ENCODE measurements at places on chromosomes 16 and 17. TPM values are rescaled to one million over a fixed set of nuclear protein-coding genes. Genes with fewer than 3 reads are reported as not detected.

GRCh38 chr16:2766430-2767139 lies 10.5 kb downstream of the ELOB start:
- no peak for DNase-seq

DNA sequence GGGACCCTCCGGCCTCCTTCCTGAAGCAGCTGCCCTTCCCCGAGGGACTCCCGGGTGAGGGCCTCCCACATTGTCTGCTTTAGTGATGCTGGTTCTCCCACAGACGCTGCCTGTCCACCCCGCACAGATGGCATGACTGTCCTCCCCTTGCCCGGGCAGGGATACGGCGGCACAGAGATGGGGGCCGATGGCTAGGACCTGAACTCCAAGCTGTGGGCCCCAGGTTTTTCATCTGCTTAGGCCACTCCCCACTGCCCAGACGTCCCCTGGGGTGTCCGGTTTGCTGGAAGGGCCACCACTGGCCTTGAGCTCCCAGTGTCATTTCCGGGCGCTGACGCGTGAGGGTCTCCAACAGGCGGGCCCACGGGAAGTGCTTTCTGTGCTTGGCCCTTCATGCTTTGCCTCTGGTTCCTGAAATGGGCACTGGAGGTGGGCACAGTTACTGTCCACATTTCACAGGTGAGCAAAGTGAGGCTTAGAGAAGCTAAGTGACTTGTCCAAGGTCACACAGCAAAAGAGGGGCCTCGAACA lies 87.4 kb upstream of the CBX4 start:
- no peak for DNase-seq

GRCh38 chr17:18194394-18194793 lies 10.8 kb downstream of the ALKBH5 start:
- DNase-seq = no peak

GRCh38 chr16:10090816-10091215 lies 91.4 kb downstream of the GRIN2A start:
- DNase-seq = no peak

DNA sequence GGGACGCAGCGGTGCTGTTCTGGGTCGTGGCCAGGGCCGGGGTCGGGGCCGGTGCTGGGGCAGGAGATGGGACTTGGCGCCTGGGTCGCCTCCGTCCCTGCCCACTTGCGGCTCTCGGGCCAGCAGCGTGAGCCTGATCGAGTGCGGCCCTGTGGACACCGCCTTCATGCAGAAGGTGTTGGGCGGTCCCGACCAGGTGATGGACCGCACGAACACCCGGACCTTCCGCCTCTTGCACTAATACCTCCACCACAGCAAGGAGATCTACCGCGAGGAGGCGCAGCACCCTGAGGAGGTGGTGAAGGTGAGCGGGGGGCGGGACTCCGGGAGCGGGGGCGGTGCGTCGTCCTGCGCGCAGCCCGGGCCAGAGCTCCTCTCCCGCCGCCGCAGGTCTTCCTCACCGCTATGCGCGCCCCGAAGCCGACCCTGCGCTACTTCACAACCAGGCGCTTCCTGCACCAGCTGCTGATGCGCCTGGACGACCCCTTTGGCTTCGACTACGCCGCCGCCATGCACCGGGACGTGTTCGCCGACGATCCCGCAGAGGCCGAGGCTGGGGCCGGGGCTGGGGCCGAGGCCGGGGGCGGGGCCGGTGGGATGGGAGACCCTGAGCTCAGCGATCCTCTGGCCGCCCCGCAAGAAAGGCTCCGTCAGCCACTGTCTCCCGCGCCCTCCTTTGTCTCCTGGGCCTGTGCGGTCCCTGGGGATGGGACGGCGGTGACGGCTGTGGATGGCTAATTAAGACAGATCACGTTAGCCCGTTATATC lies 4.5 kb upstream of the HSD17B1 start:
- peak; percentile 91 for DNase-seq

DNA sequence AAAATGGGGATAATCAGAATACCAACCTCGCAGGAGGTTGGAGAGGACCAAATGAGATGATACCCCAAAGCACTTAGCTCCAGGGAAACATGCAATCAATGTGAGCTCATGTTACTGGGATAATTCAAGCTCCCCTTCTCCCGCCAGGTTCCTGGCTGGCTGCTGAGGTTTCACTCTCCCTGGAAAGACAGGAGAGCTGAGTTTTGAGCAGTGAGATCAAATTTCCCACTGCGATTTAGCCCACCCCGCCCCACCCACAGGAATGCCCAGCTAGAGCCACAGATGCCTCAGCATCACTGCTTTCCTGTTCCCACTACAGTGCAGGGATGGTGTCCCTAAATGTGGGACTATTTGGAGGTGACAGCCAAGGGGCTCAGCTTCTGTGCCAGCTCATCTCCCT lies 56.7 kb downstream of the ZNF423 start:
- no peak for DNase-seq

DNA sequence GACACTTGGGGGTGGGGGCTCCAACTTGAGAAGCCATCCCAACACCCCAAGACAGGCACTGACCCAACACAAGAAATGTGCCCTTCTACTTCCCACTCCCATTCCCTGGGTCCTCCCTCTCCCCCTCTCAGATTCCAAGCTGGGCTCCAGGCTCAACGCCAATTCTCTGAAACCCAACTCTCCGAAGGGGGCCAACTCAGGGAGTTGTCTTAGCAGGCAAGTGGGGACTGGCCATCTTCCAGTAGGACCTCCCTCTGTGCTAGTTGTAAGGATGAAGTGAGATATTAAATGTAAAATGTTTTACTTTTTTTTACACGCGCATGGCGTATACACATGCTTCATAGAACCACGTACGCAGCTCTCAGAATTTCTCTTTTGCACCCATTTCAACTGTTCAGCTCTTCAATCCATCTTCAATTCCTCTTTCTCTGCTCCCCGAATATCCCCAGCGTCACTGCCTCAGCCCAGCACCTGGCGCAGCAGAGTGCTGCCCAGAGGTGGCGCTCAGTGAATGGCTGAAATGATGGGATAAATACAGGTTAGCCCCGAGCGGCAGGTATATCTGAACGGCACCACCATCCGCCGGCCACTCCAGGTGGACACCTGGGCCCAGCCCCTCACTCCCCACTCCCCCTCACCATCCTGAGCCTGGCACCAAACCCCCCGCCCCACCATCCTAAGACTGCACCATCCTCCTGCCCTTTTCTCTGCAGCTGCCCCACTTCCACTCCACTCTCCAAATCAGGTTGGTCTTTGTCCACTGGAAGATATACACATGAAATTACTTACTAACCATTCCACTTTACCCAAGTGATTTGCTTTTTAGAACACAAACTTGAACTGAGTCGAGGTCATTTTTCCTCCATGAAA lies 43.9 kb upstream of the TNRC6C start:
- peak; percentile 67 for DNase-seq

DNA sequence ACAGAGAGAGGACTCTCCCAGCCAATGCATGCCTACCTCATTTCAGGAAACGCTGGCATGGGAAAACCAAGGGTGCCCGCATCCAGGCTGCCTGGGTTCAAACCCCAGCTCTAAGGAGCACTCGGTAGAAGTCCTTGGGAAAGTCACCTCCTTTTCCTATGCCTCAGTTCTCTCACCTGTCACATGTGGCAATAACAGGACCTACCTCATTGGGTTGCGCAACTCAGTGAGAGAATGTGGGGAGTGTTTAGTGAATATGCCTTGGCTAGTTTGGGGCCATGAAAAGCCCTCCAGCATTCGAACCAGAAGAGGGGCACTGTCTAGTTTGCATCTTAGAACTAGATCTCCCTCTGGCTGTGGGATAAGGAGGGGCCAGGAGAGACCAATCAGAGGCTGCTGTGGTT lies 9.0 kb upstream of the NXPH3 start:
- no peak for DNase-seq

The AP1G1 gene
- 111 TPM for total RNA-seq

The PPP1R1B gene
- total RNA-seq = 31.1 TPM

The SGCA gene
- 4.2 TPM for total RNA-seq

The G6PC1 gene
- 0.16 TPM for total RNA-seq
